ENCODE measurements at places on chromosomes 13 and 19.
A peak's percentile ranks its signal among the peaks of the same experiment; 100 is the strongest.

DNA sequence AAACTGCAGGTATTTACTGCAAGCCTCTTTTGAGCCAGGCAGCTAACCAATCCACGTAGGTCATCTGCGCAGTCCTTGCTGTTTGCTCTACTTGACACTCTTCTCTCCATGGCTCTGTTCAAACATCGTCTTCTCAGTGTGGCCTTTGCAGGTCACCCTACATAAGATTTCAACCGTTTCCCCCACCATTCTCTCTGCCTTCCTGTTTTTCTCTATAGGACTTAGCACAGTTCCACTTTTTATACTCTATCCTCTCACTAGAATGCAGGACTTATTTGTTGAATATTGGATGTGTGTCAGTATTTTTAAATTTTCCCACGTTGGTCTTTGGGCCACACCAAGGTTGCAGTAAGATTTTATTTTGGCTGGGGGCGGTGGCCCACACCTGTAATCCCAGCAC lies 1.7 kb upstream of the FBXW9 start:
- no peak for DNase-seq

DNA sequence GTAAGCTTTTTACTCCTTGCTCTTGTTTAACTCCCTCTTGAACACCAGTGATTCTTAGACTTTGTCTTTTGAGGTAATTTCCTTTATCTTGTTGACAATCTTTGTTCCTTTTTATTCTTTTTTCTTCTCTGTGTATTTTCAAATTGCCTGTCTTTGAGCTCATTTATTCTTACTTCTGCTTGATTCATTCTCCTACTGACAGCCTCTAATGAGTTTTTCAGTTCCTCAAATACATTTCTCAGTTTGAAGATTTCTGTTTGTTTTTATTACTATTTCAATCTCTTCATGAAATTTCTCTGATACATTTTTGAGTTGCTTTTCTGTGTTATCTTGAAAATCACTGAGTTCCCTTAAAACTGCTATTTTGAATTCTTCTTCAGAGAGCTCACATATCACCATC lies 154.1 kb downstream of the ATP8A2 start:
- no peak for DNase-seq

DNA sequence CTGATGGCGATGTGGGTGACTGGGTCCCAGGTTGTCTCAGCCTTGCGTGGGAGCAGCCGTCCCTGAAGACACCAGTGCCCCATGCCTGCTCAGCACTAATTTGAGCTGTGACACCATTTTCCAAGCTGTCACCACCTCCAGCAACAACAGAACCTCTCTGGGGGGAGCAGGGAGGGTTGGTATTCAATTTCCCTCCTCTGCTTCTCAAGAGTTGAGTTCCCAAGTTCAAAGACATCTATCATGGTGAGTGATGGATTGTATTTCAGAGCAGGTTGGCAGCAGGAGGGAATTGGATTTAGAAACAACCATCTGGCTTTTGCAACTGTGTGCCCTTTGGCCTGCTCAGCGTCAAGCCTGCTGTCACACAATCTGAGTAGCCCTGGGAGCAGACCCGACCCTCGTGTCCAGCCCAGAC lies 46.9 kb upstream of the UQCRFS1 start:
- no peak for DNase-seq

DNA sequence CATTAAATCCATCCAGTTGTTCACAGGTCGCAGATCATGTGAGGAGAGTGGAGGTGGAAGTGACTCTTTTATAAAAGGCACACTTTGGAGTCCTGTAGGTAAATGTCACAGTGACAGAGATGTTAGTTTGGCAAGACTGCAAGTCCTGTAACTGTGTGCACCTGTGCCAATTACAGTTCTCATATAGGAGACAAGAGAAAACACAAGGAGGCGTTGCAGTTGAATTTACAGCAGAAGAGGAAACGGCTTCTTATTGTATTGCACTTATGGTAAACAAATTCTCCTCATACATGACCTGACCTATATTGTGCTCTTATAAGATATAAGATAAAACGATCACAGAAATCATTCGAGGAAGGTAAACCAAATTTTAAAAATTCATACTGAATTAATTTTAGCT lies 732.8 kb upstream of the SLC10A2 start:
- no peak for DNase-seq

DNA sequence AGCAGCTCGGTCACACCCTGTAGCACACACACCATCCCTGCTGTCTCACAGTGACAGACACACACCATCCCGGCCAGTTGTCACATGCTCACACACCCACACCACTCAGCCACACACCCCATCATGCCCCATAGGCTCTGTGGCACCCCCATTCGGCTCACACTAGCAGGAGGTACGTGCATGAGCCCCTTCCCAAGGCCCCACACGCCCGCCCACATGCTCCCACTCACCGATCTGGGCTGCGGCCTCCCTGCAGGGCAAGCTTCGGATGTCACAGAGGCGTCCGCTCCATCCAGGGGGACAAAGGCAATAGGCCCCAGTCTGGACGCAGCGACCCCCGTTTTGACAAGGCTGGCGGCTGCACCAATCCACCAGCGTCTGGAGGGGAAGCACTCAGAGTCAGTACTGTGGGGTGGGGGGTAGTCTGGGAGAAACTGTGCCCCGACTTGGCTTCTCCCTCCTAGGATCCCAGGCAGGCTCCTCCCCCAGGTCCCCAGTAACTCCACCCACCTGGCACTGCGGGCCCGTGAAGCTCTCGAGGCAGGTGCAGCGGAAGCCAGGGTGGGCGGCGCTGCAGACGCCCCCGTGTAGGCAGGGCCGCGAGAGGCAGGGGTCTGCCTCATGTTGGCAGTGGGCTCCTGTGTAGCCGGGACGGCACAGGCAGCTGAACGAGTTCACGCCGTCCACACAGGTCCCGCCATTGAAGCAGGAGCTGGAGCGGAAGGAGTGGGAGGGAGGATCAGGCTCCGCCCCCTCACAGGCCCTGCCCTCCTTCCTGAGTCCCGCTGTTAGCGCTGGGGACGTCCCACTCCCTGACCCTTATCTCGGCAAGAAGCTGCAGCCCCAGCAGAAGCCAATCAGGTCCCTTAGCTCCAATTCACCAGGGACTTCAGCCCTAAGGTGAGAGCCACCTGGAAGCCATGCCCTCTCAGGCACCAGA lies 20.1 kb downstream of the NOTCH3 start:
- no peak for DNase-seq

DNA sequence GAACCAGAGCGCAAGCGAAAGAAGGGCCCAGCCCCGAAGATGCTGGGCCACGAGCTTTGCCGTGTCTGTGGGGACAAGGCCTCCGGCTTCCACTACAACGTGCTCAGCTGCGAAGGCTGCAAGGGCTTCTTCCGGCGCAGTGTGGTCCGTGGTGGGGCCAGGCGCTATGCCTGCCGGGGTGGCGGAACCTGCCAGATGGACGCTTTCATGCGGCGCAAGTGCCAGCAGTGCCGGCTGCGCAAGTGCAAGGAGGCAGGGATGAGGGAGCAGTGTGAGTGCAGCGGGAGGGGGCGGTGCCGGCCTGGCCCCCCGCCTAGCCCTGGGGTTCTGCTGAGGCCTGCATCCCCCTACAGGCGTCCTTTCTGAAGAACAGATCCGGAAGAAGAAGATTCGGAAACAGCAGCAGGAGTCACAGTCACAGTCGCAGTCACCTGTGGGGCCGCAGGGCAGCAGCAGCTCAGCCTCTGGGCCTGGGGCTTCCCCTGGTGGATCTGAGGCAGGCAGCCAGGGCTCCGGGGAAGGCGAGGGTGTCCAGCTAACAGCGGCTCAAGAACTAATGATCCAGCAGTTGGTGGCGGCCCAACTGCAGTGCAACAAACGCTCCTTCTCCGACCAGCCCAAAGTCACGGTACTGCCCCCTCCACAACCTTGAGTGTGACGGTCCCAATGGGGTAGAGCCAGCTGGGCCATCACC lies 2.1 kb downstream of the NR1H2 start:
- DNase-seq: no peak

- DNase-seq: no peak
These were observed 109.8 kb downstream of the ZIC5 start for GRCh38 chr13:99861771-99862170.

GRCh38 chr19:11382898-11383705 lies 1.0 kb downstream of the EPOR start:
- no peak for DNase-seq

GRCh38 chr13:106521095-106521799 lies 14.2 kb downstream of the EFNB2 start:
- no peak for DNase-seq

DNA sequence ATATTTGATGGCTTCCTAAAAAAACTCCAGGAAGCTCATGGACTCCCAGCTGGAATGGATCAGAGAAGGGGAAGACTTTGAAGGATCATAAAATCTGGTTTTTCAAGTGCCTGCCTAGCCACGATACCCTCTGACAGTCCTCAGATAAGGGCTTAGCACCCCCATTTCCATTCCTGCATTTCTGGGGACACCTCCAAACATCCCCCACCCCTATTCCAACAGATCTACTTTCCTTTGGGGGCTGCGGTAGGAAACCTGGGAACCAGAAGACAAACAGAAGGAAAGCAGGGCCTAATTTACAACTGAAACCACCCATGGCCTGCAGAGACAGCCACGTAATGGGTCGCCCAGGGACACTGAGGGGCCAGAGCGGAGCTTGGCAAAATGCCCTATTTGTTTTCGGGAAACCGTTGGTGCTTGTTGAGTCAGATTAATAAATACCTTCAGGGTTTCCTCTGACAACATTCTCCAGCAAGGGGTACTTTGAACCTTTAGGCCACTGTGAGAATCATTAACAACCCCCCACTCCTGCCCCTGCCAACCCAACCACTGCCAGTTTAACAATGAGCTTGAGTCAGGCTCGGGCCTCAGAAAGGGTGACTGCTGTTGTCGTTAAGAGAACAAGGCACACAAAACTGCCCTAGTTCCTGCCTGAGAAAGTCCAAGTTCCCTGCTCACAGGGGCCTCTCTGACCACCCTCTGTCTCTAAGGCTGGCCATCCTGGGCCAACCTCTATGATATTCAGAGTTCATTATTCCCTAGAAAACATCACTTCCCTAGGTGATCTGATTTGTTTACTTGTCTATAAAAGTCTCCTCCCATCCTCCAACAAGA lies 23.5 kb downstream of the RHPN2 start:
- DNase-seq: no peak

DNA sequence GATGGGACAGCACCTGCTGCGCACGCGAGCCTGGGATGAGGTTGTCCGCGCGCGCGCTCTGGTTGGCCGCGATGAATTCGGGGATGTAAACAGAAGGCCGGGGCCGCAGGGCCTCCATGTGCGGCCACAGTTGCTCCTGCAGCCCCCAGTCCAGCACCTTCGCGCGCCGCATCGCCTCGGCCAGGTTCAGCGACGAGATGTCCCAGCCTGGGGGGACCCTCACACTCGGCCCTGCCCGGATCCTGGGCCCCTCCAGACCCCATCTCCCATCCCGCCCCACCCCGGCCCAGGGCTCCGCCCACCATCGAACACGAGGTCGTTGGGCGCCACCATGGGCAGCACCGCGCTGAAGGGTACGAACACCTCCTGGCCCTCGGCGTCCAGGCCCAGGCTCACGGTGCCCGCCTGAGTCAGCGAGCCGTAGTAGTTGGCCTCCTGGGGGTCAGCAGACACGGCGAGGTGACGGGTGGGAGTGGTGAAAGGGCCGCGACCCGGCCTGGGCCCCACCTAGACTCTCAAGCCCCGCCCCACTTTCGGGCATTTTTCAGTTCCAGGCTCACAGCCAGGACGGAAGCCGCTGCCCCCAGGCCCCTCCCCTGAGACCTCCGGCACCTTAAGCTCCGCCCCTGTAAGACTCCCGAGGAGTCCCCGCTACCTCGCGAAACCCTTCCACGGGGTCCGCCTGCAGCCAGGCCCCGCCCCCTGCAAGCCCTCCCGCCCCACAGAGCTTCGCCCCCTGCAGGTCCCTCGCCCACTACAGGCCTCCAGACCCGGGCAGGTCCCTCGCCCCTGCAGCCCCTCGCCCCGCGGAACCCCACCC lies 1.1 kb downstream of the ISYNA1 start:
- peak; percentile 58 for DNase-seq

- DNase-seq: no peak
These were observed 23.3 kb downstream of the N4BP2L2 start for GRCh38 chr13:32515246-32515645.

- no peak for DNase-seq
These were observed 299.1 kb upstream of the OBI1 start for GRCh38 chr13:78958006-78958405.

GRCh38 chr13:21149568-21149967 lies 26.8 kb downstream of the SKA3 start:
- no peak for DNase-seq

DNA sequence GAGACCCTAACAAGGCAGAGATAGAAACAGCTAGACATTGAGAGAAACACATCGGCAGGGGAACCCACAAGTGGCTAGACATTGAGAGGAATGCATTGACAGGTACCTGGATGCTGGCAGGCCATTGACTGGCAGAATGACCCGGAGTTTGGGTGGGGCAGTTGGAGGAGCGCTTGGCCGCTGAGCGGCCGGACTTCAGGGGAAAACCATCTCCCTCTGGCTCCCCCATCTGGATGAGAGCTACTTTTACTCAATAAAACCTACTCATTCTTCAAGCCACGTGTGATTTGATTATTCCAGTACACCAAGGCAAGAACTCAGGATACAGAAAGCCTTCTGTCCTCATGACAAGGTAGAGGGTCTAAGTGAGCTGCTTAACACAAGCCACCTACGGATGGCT lies 473.4 kb downstream of the SLITRK5 start:
- no peak for DNase-seq

GRCh38 chr13:34310539-34310938 lies 492.6 kb downstream of the RFC3 start:
- no peak for DNase-seq

DNA sequence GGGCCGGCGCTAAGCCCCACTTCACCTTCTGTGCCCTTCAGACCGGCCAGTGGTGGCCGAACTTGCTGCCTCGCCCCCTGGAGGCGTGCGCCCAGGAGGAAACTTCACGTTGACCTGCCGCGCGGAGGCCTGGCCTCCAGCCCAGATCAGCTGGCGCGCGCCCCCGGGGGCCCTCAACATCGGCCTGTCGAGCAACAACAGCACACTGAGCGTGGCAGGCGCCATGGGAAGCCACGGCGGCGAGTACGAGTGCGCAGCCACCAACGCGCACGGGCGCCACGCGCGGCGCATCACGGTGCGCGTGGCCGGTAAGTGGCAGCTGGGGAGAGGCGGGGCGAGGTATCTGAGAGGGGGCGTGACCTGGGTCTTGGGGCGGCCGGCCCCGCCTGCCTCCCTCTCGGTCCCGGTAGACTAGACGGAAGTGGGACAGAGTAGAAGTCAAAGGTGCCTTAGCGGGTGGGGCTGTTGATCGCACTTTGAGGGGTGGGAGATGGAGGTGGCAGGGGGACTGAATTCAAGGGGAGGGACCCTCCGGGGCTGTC lies 5.6 kb downstream of the ICAM5 start:
- DNase-seq: no peak

DNA sequence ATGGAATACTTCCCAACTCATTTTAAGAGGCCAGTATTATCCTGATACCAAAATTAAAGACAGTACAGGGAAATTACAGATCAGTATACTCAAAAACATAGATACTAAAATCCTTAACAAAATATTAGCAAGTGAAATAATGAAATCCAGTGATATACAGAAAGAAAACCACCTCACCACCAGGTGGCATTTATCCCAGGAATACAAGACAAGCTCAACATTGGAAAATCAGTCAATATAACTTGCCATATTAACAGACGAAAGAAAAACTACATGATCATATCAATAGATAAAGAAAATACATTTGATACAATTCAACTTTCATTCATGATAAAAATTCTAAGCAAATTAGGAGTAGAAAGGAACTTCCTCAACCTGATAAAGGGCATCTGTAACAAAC lies 6.7 kb upstream of the GNA15 start:
- no peak for DNase-seq
